ENCODE measurements at places on chromosomes 3 and 15. TPM values are rescaled to one million over a fixed set of nuclear protein-coding genes. Genes with fewer than 3 reads are reported as not detected.

Gene ISLR
- total RNA-seq: 2.8 TPM

Gene DGKG
- 0.16 TPM for total RNA-seq

Gene CCDC39
- total RNA-seq: under 0.01 TPM

Gene AMIGO3
- total RNA-seq: 1.4 TPM

Gene TGM4
- total RNA-seq: 0.65 TPM

Gene CEP152
- total RNA-seq: 4.3 TPM

Gene LRRIQ4
- not detected for total RNA-seq

Gene ZNF860
- total RNA-seq: 1.9 TPM

Gene GOLGA8N
- total RNA-seq: 1.9 TPM

Gene SERINC4
- total RNA-seq: not detected

Gene MLF1
- 11.2 TPM for total RNA-seq

Gene CCR9
- not detected for total RNA-seq

Gene KNG1
- total RNA-seq: not detected
